Renal cortex interstitium (tissue), 15 donors: ENCODE measurements at places on chromosomes 11 and 22.

GRCh38 chr11:116513894-116514293 is 258.9 kb downstream of the BUD13 start:
- no peak for DNase-seq

- no peak for DNase-seq
Measured at GRCh38 chr11:118274186-118274585, 10.1 kb upstream of the MPZL2 start.

DNA sequence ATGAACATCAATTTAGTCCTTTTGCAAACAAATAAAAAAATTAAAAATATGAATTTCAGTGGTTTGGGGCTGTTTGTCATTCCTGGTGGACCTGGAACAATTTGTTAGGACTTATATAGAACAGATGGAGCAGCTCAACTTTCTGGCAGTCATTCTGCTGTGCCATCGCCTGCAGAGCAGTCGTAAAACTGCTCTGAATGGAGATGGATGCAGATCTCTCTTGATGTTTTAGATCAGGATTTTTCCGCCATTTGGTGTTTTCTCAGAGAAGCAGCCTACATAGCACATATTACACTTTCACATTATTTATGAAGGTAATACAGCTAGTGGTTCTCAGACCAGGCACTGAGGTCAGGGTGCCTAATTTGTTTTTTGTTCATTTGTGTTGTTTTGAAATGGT is 31.8 kb upstream of the HSPA8 start:
- DNase-seq, result no peak

GRCh38 chr11:78085972-78086371 is 6.3 kb upstream of the NDUFC2 start:
- DNase-seq, result no peak

DNA sequence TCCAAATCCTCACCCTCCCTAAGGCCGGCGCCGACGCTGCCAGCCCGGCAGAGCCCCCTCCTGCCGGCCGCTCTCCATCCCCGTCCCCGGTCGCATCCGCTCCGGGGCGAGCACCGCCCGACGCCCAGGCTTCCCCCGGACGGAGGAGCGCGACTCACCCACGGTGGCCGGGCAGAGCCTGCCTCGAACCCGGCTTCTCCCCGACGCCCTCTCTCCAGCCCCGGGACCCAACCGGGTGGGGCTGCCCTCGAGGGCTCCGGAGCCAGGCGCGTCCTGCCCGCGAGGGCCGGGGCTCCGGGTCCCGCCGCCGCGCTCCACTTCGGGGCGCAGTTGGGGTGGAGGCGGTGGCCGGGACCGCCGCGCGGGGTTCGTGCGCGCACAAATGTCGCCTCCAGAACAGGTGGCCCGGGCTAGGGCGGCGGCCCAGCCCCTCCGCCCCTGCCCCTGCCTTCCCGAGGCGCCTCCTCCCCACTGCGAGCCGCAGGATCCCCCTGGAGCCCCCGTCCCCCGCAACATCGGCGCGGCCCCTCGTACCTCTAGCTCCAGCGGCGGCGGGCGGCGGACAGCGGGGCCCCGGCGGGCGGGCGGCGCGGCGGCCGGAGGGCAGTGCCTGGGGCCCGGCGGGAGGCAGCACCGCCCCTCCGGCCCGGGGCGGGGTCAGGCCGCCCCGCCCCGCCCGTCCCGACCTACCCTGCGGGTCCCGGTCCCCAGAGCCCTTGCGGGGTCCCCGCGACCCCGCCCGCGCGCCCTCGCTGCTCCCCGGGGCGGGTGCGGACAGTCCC is at the start of gene A4GALT:
A4GALT (minus strand) TSS at position 608 of the 782 bp plus-strand sequence. CDS start 26,919 bp downstream, outside the sequence.
- DNase-seq, result no peak

GRCh38 chr11:118418766-118419165 is 17.4 kb downstream of the ATP5MG start:
- DNase-seq, result no peak

- DNase-seq, result no peak
Measured at GRCh38 chr22:22704156-22704946, 59.9 kb downstream of the GGTLC2 start.

- no peak for DNase-seq
Measured at GRCh38 chr11:9570313-9571025, 3.0 kb upstream of the WEE1 start.

- no peak for DNase-seq
Measured at GRCh38 chr11:122979815-122980595, 1.6 kb downstream of the BSX start.

DNA sequence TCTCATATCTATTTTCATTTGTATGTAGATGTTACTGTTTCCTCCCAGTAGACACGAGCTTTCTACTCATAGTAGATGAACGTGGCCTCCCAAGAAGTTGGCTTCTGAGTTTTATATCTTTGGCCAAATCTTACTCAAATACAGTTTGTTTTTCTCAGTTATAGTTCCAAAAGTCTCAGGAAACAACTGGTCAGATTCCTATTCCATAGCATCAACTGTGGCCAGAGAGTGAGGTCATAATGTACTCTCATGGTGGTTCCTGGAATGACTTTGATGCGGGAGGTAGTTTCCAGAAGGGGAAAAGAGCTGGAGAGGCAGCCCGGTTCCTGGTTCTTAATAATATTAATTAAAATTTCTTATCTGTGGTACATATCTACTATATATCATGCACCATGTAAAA is 77.3 kb downstream of the SLC17A6 start:
- DNase-seq, result no peak

GRCh38 chr11:79092791-79093353 is 348.0 kb downstream of the TENM4 start:
- DNase-seq, result no peak

DNA sequence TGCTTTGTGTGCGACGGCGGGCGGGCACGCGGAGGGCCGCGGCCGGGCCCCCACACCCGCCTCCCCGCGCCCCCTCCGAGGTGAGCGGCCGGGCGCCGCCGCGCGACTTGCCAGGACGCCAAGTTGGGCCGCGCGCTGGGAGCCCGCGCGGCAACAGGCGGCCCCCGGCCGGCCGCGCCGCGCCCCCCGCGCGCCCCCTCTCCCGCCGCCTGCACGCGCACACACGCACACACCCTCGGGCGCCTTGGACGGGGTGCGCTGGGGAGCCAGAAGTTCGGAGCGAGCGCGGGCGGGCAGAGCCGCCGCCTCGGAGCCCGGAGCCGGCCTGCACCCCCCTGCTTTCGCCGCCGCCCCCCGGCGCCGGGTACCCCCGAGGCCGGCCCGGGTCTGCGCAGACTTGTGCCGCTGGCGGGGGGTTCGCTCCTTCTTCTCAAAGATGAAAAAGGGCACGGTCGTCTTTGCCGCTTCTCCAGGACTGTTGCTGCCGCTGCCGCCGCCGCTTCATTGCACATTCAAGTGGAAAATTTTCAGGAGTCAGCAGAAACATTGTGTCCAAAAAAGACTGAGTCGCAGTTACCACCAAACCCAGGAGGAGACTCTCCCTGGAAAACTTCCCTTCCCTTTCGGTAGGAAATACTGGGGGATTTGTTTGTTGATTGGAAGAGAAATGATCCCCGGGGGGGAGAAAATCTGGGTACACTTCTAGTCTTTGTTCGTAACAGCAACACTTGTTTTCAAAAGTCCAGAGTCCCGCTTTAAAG is 895 bp downstream of the TEAD1 start:
- DNase-seq, result no peak

DNA sequence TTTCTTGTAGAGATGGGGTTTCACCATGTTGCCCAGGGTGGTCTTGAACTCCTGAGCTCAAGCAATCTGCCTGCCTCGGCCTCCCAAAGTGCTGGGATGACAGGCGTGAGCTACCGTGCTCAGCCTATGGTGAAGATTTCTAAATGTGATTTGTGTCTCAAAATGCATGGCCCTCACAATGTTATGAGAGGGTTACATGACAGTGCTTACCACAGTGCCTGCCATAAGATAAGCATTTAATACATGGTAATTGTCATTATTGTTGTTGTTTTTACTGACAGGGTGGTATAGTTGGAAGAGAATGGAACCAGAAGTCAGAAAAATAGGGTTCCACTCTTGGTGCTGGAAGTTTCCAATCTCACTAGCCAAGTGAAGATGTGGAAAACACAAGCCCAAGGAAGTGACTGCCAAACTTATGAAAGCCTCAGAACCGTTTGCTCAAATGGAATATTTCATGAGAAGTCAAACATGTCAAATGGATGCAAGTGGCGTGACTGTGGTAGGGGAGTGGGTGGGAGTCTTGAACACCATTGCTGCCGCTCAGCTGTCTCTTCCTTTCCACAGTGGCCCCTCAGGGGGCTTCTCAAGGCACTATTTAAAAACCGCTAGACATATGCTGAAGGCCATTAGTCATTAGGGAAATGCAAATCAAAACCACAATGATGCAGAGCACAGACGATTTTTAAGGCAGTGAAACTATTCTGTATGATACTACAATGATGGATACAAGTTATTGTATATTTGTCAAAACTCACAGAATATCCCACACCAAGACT is 29.1 kb upstream of the LMO2 start:
- DNase-seq, result no peak

DNA sequence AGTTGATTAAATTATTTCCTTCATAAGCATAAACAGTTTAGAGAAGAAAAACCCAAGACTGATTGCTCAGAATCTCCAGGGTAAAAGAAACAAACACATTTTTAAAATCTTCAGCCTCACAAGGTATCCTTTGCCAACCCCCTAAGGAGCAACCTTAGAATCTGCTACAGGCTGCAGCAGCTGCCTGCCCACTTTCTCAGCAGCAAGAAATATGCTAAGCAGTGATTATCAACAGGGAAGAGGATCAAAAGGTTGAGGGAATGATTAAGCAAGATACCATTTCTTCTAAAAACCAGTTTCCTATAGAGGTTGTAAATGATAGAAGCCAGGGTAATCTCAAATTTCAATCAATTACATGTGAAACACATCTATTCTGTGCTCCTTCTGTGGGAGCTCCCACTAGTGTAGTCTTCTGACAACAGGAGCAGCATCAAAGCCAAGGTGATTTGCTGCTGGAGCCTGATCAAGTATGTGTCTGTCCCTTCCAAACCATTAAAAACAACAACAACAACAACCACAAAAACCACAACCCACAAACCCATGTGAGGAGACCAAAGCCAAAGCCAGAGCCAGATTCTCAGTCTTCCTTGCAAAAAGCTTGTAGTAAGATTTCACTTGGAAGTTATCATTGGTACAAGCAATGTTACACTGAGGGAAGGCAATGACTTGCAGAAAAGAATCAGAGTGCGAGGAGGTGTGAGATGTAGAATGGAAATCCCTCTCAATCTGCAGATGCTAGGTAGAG is 761.2 kb downstream of the DLG2 start:
- no peak for DNase-seq

- DNase-seq, result no peak
Measured at GRCh38 chr11:26143566-26144290, 188.2 kb upstream of the ANO3 start.

- DNase-seq, result no peak
Measured at GRCh38 chr11:117932947-117933346, 3.7 kb upstream of the TMPRSS13 start.

DNA sequence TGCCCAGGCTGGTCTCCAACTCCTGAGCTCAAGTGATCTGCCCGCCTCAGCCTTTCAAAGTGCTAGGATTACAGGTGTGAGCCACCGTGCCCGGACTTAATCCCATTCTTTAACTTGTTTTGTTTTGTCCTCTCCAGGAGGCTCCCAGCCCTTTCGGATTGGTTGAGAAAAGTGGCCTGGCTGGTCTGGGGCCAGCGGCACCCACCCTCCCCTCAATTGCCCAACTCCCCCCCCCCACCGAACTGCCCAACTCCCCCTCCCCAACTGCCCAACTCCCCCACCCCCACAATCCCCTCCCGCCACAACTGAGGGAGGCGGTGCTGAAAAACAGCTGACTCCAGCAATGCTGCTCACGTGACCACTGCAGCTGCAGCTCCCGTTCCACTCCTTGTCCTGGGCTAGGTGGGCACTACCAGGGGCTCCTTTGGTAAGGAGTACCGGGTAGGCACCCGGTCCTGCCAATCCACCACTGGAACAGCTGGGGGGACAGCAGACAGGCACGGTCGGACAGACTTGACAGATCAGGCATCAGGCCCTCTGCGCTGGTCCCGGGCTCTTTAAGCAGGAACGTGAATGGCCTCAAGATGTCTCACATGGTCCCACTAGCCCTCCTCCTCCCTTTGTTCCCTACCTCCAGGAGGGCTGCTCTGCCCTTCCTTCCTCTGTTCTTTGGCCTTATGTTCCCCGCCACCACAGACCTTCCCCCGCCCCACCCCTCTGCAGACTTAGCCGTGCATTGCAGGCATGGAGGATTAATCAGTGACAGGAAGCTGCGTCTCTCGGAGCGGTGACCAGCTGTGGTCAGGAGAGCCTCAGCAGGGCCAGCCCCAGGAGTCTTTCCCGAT is at the start of gene TCN2:
TCN2 (plus strand) TSS at position 720 of the 845 bp plus-strand sequence. CDS start 158 bp downstream, outside the sequence.
- DNase-seq, result peak; percentile 72

DNA sequence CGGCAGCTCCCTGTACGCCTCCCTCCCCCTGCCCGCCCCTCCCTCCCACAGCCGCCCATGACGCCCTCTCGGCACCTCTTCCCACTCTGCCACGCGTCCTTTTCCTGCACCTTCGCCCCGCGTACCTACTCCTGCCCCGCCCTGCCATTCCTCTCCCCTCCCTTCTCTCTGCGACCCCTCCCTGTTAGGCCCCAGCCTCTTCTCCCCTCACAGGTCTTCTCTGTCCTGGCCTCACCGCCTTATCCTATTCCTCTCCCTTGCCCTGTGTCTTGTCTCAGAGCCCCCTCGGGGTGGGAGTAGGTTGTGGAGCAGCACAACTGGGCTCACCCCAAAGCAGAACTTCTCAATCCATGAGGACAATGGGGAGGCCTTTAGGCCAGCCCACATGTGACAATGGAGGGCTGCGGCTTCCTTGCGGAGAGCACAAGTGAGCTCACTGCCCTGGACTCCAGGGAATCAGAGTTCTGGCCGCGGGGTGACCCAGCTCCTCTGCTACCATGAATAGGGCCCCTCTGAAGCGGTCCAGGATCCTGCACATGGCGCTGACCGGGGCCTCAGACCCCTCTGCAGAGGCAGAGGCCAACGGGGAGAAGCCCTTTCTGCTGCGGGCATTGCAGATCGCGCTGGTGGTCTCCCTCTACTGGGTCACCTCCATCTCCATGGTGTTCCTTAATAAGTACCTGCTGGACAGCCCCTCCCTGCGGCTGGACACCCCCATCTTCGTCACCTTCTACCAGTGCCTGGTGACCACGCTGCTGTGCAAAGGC is 539 bp downstream of the SLC35C1 start:
- no peak for DNase-seq

- DNase-seq, result no peak
Measured at GRCh38 chr22:25327018-25327755, 107.7 kb downstream of the CRYBB2 start.

DNA sequence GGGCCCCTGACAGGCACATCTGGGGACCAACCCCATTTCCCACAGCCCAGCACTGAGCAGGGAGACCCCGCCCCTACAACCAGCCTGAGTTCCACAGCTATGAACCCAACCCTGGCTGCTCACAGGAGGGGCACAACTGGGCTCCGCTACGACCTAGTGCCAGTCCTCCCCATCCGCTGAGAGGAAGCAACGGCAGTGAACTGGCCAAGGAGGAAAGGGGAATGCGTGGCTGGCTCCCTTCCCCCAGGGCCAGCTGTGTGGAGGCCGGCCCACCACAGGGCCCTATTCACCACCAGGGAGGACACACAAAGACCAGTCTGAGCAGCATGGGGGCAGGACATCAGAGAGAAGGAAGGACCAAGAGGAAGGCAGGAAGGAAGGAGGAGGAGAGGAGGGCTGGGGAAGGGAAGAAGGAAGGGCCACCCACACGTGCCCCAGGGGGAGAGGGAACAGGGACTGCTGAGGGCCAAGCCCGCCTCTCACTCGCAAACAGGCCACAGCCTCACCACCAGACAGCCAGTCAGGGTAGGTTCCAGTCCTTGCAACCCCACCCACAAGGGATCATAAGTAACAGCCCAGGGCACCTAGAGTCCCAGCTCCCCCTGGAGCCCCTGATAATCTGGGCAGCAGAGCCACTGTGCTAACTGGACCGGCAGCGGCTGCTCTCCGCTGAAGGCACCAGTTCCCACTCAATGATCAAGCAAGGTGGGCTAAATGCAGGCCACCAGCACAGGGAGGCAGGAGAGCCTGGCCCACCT is 8.5 kb upstream of the GAL3ST1 start:
- DNase-seq, result no peak
